CD4-positive, alpha-beta T cell treated with Interleukin-15 for 4 hours (primary cell): ENCODE measurements at places on chromosomes 3 and 15.

DNA sequence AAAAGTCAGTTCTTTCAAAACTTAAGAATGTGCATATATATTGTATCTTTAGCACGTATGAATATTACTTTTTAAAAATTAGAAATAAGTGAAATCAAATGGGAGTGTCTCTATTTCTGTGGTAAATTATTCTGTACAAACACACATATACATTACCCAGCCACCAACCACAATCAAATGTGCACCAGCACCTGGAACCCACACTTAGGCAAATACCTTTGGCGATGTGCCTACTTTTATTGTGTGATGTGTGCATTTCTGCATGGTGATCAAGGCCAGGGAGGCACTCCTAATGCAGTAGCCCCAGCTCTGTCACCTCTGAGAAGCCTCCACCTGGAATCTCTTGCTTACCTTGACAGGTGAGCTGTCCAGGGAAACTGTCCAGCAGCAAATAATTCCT lies 76.9 kb downstream of the PIK3R4 start:
- no peak for DNase-seq

GRCh38 chr3:153688301-153689120 lies 432.7 kb upstream of the ARHGEF26 start:
- DNase-seq, result no peak

GRCh38 chr15:78347586-78348543 lies 7.7 kb downstream of the CRABP1 start:
- no peak for DNase-seq

- DNase-seq, result no peak
These were observed 281.2 kb upstream of the ALCAM start for GRCh38 chr3:105085506-105085905.

DNA sequence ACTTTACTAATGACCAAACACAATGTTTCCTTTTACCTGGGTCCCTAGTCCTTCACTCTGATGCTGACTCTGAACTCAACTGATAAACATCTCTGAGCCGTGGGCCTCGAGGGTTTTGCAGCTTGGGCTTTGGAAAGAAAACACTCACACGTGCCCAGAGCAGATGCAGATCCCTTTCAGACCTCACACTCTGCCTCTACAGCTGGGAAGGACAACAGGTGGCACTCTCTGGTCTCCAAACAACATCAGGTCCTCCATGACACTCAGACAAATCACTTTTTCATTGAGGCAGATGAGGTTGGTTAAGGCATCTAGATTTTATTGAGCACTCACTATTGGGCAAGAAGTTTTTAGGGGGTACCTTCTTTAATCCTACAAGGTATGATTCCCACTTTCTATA lies 64.7 kb upstream of the NTRK3 start:
- DNase-seq, result no peak

DNA sequence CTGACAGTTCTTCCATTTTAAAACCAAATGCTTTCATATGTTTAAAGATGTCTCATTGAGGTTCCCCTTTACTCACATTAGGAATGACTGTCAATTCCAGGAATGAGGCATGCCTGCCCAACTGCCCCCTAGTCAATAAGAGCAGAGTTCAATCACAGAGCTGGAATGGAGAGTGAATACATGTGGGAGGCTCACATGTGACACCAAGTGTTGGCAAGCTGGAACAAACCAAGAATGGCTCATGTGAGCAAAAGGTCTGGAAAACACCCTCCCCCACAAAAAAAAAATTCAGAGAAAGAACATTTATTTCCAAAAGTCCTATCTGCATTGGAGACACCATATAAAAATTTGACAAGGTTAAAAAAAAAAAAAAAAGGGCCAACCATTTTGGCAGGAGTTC lies 3.7 kb downstream of the PBRM1 start:
- peak; percentile 12 for DNase-seq

GRCh38 chr15:36877796-36878683 lies 222.3 kb downstream of the MEIS2 start:
- DNase-seq, result no peak

DNA sequence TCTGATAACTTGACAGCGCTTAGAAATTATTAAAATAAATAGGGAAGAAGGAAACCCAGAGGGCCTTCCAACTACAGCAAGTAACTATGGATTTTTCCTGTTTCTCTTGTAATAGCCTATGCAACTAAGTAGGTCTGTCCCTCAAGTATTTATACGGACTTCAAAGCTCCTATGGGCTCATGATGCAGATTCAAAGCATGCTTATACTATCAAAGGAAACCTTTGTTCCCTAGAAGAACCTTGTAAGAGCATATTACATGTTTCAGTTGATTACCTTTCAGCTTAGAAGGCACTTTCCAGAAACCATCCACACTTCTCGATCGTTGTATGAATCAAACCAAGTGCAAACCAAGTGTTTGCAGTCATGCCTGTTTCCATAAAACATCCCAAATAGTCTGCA lies 158.8 kb downstream of the ALCAM start:
- no peak for DNase-seq

DNA sequence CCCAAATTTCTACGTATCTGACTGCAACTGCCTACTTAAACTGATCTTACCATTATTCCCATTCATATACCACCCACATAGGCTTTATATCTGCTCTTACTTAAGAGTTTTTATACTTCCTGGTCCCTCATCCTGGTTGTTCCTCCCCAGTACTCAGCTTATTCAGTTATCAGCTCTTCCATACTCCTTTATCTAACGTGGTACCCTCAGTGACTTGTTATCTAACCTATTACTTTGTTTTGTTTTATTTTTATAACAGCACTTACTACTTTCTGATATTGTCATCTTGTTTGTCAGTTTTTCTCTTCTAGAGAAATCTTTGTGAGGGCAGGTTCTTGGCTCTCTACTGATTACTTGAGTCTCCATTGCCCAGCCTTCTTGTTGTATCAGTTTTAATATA lies 100.6 kb downstream of the ZNF609 start:
- no peak for DNase-seq

DNA sequence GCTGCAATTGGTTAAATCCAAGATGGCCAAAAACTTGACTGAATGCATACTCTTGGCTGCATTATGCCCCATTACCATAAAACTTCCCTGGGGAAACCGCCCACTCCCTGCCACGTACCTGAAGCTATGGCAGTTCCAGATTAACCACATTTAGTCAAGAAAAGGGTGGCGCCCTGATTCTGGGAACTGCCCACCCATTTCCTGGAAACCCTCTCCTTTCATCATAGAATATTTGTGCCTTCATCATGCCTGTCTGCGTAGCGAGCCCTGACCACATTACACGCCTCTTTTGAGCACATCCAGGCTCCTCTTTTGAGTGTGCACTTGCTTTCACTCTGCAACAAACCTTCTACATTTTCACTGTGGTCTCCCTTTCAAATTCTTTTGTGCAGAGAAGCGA lies 5.2 kb downstream of the LINS1 start:
- peak; percentile 98 for DNase-seq

GRCh38 chr3:183275418-183275817 lies 22.4 kb downstream of the B3GNT5 start:
- DNase-seq, result no peak

- no peak for DNase-seq
These were observed 525.5 kb upstream of the NAALADL2 start for GRCh38 chr3:174333640-174334039.

DNA sequence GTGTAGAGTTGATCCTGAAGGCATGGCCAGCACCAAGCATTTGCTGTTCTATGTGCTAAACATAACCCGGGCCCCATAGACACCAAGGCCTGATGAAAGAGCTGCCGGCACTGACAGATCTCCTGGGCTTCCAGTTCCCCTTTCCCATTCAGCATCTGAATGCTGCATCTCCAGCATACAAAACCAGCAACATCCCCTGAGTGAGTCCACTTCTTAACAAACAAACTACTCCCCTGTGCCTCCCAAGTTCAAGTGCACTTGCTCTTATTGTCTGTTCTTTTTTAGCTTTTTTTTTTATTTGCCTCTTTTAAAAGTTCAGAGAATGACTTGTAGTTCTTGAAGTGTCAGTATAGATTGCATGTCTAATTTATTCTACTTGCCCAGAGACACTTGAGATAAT lies 156.0 kb downstream of the EDEM1 start:
- no peak for DNase-seq
